ELF-1 (cell line): ENCODE measurements at places on chromosomes 4 and X.

DNA sequence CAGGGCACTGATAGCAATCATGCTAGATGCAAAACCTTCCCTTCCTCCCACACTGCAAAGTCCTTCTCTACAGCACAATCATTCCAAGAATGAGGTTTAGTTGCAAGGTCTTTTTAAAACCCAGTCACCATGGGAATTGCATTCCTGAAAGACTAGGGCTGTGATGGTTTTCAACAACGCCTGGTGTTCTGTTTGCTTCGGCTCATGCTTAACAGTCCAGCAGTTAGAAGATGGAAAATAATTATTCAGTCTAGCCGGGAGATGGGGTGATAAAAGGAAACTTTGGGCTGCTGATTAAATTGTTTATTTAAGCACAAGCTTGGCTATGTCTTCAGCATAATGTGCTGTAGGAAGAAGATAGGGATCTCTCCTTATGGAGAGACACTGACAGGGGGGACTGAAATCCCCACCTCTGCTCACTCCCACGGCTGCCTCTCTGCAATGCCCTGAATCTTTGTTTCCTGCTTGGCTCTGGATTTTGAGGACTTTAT lies 211.4 kb downstream of the MID1IP1 start:
- DNase-seq, result peak; percentile 32

DNA sequence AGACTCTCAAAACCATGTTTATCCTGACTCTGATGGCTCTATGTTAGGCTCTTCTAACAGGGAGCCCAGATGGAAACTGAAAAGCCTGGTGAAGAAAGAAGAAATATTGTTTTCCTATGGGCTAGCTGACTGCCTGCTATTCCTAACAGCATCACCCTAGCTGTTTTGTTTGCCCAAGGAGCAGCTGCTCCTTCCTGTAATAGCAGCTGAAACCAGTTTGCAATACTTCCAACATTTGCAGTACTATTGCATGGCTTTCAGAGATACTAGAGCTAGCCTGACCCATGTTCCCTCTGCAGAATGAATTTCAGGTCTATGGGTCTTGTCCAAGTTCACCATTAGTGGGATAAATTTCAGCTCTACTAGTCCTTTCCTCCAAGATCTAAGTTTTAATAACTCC lies 495.2 kb downstream of the INPP4B start:
- no peak for DNase-seq

DNA sequence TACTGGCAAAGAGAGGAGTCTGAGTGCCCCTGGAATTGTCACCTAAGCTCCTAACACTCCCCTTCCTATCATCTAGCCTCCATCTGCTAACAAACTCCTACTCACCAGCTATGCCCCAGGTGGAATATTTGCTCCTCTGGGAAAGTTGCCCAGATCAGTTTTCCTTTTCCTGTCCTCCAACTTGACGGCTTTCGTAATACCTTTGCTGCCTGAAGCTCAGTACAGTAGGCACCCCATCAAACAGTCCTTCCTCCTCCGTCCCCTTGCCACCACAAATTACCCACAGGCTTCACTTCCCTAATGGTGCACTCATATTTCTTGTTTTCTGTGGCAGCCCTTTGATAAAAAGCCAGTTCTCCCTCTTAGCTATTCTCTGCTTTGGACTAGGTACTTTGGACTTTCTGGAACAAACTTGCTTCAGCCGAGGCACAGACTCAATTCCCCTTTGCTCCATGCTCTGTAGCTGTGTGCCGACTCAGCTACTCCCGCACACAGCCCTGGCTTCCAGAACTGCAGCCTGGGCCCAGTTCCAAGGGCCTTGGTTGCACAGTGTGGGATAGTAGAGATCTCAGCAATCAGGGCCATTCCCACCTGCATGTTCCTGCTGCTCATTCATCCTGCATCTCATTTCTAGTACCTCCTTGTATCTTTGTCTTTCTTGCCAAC lies 605.1 kb downstream of the BCOR start:
- DNase-seq, result no peak

GRCh38 chr4:113869743-113870375 lies 108.3 kb upstream of the CAMK2D start:
- DNase-seq, result no peak

DNA sequence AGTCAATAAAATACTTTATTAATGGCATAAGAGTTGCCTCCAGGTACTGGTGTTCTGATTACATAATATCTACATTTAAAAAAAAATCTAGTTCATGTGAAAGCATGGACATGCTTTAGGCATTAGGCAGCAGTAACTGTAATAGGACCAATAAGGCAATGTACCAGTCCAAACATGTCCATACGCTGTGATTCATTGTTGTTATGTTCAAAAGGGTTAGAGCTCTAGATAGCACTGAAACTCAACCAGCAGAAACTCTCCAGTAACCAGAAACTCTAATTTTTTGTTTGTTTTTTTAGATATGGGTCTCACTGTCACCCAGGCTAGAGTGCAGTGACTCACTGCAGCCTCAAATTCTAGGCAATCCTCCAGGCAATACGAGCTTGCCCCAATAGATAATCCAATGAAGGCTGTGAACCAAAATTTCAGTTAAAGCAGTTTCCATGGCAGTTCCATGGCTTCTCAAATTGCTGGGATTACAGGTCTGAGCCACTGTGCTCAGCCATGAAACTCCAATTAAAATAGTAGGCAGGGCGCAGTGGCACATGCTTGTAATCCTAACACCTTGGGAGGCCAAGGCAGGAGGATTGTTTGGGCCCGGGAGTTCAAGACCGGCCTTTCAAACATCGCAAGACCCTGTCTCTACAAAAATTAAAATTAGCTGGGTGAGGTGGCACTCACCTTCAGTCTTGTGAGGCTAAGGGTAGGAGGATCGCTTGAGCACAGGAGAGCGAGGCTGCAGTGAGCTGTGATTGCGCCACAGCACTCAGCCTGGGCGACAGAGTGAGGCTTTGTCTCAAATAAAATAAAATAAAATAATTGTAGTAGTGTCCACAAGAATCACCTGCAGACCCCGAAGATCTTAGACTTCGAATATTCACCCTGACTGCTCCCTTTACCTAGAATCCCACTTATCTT lies 36.3 kb downstream of the MGARP start:
- no peak for DNase-seq

GRCh38 chr4:171857302-171858012 lies 44.3 kb downstream of the GALNTL6 start:
- DNase-seq, result no peak

DNA sequence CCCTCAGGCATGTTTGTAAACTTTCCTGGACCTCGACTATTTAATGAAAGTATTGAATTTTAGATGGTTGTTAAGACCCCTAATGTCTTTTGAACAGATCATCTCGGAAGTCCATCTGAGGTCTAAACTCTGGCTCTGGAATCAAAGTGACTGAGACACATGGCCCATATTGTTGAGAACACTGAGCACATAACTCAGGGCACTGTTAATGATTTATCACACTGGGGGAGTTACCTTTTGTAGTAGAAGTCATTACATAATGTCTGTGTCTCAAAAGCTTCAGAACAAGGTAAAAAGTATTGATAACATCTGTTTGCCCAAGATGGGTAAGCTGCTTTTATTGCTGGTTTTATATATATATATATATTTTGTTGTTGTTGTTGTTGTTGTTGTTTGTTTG lies 103.4 kb upstream of the HS3ST1 start:
- no peak for DNase-seq

DNA sequence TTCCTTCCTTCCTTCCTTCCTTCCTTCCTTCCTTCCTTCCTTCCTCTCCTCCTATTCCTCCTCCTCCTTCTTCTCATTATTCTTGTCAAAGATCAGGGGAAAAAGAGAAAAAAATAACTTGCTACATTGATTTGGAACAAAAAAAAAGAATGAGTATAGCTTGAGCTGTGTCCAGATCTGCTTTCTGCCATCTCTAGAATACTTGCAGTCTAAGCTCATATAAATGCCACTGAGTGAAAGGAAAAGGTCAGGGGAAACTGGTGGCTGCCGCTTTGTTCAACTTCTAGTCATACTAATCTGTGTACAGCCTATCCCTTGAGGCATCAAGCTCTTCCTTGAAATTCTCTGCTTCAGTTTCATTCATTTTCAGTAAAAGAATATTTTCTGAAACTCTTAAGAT lies 28.3 kb upstream of the EPHA5 start:
- no peak for DNase-seq

DNA sequence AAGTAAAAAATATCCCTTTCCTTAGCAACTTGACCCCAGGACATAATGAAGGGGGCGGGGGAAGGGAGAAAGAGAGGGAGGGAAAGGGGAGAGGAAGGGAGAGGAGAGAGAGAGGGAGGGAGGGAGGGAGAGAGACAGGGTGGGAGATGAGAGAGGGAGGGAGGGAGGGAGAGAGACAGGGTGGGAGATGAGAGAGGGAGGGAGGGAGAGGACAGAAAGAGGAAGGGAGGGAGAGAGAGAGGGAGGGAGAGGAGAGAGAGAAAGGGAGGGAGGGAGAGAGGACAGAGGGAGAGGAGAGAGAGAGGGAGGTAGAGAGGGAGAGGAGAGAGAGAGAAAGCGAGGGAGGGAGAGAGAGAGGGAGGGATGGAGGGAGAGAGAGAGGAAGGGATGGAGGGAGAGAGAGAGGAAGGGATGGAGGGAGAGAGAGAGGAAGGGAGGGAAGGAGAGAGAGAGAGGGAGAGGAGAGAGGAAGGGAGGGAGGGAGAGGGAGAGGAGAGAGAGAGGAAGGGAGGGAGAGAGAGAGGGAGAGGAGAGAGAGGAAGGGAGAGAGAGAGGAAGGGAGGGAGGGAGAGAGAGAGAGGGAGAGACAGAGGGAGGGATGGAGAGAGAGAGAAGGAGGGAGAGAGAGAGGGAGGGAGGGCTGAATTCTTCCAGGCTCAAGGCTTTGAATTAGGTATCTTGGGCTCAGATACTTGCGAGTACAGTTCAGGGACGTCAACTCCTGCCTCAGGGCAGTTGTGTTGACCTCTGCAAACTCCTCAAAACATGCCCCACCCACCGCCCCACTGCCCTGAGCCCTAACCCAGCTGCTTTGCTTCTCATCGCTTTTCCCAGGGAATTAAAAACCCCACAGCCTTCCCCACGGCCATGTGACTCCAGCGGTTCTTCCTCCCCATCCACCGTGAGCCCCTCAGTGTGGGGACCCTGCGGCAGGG lies 40.0 kb upstream of the ADRA2C start:
- peak; percentile 74 for DNase-seq

DNA sequence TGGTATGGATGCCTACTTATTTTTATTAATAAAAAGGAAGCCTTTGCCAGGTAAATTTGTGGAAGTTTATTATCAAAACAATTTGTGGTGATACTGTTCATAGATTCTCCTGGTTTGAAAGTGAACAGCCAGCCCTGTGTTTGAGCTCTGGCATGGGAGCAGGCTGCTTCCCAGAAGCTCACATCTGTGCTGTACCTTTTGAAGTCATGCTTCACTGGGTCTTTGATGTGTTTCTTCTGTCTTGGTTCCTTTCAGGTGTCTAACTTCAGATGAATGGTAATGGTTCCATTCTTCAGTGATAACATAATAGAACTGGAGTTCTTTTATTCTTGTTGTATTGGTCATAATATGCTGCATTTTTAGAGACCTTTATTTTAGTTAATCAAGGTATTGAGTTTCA lies 85.5 kb downstream of the BMPR1B start:
- DNase-seq, result no peak

- DNase-seq, result no peak
Measured at GRCh38 chr4:189659287-189659686, 281.4 kb upstream of the FRG1 start.

DNA sequence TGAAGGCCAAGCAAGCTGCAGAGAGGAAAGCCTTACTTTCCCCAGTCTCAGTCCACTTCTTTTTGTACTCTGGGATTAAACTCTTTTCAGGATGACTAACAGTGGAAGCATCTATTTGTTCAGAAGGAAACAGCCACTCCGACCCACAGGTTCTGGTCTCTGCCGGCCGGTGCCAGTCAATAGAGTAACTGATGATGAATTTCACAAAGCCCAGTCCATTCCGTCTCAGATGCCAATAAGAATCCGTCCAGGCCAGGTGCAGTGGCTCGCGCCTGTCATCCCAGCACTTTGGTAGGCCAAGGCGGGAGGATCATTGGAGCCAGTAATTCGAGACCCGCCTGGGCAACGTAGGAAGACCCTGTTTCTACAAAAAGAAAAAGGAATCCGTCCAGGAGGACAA lies 58.5 kb upstream of the HELT start:
- DNase-seq, result no peak

- no peak for DNase-seq
Measured at GRCh38 chr4:763191-763810, 57.7 kb downstream of the PCGF3 start.

DNA sequence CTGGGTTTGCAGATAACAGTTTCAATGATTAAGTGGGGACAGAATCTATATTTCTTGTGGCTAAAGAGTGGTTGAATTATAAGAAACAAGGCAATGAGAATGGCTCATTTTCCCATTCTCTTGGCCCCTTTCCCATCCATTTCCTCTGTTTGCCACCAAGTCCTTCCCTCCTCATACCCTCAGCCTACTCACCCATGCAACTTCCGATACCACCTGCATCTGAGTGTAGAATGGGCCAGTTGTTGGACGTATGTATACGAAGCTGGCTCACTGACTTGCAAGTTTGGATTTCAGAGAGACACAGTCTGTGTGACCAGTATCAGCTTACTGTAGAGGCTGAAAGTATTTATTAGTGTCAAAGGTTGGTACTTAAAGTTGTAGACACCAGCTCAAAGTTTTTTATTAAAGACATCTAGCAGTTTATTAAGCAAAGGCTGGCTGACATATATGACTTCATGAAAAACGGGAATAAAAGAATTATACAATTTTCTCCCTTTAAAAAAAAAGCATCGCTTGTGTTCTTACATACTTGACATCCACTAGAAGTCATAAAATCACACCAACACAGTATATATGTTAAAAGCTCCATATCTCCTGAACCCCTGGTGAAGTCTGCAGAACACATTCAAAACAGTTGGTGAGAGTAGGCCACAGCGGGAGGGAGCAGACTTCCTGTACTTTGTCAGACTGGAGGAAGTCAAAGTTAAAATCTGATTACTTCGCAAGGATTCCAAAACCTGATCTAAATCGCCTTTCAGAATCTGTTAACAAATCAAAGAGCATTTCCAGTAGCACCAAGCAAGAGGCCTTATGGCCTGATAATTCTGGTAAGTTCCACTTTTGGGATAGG lies 22.4 kb upstream of the STIM2 start:
- no peak for DNase-seq

- DNase-seq, result peak; percentile 44
Measured at GRCh38 chr4:184664445-184665210, 15.1 kb downstream of the PRIMPOL start.

DNA sequence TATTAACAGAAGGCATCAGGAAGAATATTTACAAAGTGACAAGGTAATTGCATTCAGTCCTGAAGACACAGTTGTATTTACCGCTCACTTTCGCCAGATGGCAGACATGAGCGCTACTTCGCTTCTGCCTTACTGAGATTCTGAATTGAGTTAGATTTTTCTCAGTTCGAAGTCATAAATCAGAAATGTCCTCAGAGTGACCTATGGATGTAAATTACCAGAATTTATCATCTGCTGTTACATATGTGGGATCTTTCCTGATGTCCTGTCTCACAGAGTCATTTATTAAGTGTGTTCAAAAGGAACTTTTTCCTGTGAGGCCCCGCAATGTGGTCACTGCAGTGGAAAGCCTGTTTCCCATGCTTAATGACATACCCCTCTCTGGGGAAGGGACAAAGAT lies 97.3 kb upstream of the DCLK2 start:
- peak; percentile 23 for DNase-seq

- DNase-seq, result no peak
Measured at GRCh38 chr4:106183551-106183950, 132.5 kb downstream of the TBCK start.

- no peak for DNase-seq
Measured at GRCh38 chr4:75549019-75549418, 6.8 kb upstream of the ODAPH start.
